ENCODE measurements at places on chromosomes 1 and 21.

DNA sequence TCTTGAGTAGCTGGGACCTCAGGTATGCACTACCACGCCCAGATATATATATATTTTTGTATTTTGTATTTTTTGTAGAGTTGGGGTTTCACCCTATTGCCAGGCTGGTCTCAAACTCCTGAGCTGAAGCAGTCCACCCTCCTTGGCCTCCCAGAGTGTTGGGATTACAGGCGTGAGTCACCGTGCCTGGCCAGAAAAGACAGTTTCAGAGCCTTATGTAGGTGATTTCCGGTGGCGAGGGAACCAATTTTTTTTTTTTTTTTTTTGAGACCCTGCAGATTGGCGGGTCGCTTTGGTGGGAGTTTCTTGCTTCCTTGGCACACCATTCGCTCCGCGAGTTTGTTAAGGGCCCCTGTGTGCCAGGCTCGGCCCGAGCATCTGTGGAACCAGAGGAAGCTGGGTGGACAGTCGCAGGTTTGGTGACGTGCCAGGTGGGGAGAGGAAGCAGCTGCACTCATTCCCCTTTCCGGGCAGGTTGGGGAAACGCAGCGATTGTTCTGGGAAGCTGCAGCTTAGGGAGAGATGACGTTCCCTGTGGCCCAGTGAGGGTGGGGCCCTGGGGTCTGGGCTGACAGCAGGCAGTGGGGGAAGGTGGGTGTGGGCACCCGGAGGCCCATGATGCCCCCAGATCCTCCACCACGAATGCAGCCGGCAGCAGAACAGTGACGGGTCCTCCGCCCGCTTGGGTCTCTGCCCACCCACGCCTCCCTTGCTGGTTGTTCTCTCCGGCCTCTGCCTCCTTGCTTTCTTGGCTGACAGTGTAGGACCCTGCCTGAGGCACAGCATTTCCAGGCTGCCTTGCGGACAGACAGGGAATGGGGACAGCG is 25.1 kb downstream of the SPSB1 start:
- no peak for DNase-seq

DNA sequence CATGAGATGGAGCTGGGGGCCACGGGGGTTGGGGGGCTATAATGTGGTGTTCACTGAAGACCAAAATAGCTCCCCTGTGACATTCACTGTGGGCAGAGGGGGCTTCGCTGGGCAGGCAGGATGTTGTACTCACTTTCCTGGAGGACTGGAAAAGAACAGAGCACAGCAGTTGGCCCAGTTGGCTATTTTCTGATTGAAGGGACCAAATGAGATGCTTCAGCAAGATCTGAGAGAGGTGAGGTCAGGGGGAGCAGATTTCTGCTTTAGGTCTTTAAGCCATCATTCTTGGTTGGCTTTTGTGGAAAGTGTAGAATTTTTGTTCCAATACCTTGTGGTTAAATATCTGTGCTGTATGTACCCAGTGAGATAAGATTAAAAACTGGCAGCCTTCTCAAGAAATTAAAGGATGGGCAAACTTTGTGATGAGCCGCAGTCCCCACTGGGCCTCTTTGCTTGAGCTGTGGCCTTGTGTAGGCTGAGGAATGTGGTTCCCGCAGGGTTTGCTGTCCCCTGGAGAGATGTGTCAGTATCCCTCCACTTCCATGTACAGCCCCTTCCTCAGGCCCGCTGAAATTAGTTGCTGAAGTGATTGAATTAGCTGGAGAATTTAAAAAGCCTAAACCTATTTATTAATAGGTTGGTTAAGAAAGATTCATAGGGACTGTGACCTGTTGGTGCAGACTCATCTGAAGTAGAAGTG is 80.7 kb downstream of the ATP5PO start:
- no peak for DNase-seq

GRCh38 chr1:183419399-183419798 is 1.2 kb upstream of the NMNAT2 start:
- DNase-seq, result no peak

- no peak for DNase-seq
Observed at GRCh38 chr1:28718586-28719331, 18.0 kb upstream of the YTHDF2 start.

- DNase-seq, result no peak
Observed at GRCh38 chr1:200362421-200362820, 47.4 kb downstream of the ZNF281 start.

GRCh38 chr21:38012672-38013071 is 96.4 kb upstream of the KCNJ6 start:
- DNase-seq, result no peak

DNA sequence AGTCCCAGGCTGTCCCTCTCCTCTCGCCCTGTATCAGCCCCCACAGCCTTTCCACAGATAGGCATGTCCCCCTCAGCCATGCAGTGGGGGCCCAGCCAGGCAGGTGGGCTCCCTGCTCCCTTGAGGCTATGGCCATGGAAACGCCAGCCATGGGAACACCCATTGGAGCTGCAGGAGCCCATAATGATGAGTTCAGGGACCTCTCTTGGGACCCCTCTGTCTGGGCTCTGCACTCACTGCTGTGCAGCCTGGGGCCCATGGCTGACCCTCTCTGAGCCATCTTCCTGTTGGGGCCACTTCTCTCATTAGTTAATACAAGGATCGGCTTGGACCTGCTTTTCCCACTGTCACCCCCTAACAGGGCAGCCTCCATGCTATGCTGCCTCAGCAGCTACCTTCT is 33.2 kb downstream of the WNT3A start:
- no peak for DNase-seq

DNA sequence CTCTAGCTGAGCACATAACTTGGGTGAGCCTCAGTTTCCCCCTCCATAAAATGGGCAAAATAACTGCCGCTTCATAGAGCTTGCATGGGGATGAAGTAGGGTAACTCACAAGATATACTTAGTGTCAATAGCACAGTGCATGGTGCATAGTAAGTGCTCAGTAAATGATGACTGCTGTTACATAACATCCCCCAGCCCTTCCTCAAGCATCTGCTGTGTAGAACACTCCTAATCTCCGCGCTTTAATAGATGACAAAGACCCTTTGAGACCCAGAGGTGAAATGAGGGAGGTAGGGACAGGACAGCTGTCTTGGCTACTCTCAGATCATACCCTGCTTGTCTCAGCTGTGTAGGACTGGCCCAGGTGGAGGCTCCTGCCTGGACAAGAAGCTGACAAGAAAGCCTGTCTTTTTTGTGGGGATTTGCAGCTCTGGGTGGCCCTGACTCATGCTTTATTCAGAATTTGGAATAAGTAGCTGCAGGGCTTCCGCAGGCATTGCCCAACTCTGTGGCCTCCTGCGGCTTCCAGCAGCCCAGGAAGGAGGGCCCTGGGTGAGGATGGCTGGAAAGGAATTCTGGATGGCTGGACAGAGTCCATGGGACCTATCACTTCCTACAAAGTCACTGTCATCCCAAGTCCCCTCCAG is 20.7 kb upstream of the PADI4 start:
- DNase-seq, result no peak

GRCh38 chr1:46410156-46411009 is 16.3 kb downstream of the FAAH start:
- DNase-seq, result no peak

GRCh38 chr21:42213082-42213774 is 5.7 kb upstream of the ABCG1 start:
- DNase-seq, result no peak

DNA sequence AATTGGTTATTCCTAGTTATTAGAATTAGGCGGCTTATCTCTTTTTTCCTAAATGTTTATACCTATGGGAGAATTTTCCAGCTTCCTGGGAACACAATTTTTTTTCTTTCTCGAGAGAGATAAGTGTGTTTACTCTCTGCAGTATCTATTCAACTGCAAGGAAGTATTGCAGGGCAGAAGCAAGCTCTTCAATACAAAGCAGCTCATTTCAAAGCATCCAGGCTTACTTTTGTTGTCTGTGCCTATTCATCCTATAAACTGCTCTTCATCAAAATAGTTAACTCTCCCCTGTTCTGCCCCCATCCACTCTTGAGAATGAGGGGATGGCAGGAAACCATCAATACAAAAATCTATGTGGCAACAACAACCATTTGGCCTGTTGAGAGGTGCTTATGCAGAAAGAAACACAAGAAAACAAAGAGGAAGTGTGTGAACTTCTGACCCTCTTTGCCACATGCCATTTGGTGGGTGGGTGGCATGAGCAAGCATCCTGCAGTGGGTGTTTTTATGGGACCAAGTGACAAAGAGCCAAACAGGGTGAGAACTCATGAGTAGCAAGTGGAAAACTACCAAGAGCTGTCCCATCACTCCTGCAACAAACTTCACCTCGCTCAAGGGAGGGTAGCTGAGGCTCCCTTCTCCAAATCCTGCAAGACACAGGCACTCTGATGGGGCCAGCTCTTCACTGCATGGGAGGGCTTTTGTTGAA is 50.6 kb upstream of the MRPS6 start:
- DNase-seq, result no peak

DNA sequence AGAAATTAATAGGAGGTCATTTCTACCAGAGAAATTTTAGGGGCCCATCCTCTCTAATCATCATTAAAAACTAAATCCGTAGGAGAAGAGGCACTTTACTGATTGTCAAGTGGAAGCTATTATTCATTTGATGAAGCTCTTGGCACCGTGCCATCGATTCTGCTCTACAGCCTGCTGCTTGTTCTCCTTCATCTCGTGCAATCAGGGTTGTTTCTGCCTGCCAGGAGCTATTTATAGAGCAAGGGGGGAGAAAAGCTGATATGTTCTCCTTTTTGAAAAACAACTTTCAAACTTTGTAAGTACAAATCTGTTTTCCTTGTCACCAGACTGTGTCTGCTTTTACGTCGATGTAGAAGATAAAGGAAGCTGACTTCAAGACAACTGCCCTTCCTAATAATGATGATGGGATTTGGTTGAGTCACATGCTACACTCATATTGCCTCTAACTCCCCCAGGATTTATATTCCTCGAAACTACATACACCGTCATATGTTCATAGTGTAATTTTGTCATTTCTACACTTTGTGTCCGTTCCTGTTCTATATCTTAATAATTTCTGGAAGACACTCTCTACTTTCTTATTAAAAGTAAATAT is 169.6 kb upstream of the LHX8 start:
- no peak for DNase-seq

DNA sequence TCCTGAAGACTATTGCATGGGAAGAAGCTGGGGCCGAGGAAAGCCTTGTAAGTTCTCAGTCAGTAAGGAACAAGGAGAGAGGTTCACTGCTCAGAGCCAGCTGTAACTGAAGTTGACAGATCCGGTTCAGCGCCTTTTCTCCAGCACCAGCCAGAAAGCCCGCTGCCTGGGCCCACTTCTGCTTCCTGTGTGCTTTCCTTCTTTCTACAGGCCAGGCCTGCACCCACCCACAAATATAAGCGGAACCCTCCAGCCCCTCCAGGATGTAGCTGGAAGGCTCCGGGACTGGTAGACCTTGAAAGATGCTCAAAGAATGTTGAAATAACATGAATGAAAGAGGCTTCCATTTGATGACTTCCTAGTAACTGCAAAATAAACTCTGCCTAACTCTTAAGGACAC is 38.8 kb downstream of the PARP1 start:
- no peak for DNase-seq

DNA sequence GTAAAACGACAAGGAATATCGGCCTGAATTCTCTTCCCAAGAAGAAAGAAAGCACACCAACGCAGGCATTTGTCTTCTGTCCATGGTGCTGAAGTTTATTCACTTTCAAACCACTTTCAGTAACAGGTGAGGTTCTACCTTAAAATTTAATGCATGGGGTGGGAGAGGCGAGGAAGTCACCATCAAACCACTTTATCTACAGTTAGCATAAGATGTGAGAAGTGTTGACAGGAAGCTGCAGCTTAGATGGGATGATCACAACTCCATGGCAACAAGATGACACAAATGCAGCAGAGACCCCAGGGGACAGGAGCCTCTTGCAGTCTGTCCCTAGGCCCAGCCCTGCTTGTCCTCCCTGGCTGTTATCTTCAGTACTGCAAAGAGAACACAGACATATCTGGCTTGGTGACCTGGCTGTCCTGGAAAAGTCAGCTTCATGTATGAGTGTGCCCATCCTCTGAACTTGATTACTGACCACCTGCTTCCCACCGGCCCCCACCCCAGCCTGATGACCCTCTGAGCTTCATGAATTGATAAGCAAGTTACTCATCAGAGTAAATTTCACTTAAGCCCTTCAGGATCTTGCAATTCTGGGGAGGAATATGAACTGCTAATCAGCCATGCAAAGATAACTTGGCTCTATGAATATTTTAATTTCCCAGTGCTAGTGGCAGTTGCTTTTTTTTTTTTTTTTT is 1.8 kb downstream of the NPPA start:
- DNase-seq, result no peak

- no peak for DNase-seq
Observed at GRCh38 chr1:175303201-175303707, 110.7 kb upstream of the KIAA0040 start.

DNA sequence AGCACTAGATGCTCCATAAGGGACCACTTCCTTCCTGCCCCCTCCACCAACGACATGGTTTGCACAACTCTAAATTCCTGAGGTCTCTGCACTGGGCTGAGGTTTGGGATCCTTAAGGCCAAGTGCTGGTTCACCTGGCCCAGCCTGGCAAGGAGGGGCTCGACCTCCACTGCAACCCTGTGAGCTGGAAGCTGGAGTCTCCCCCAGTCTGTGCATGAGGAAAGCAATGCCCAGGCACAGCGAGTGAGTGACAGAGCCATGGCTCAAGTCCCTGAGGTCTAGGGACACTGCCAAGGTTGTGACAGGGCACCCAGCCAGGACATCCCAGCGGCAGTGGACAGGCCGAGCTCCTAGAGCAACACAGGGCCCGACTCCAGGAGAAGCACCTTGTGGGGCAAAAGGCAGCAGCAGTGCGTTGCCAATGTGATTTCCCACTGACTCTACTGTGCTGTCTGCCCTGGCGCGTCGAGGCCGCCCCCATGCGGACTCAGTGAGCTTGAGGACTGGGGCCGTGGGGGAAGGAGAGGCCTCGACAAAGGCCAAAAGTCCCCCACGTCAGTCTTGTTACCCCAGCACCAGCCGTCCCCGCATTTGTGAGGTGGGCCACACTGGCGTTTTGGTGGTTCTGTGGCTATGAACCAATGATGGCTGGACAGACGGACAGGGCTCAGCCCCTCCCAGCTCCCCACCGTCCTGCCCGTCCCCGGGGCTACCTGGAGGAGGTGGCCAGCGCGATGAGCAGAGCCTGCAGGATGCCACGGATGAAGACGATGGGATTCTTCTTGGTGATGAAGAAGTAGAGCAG is 30.0 kb downstream of the PODN start:
- no peak for DNase-seq

Measured in activated naive CD4-positive, alpha-beta T cell (primary cell).